Activated CD4-positive, alpha-beta T cell treated with anti-CD3 and anti-CD28 coated beads, Interleukin-2, amount 10 ng/mL, durations not matched to agents 24 days and 14 days (primary cell): ENCODE measurements at places on chromosomes 12 and 14. TPM values are rescaled to one million over a fixed set of nuclear protein-coding genes. Genes with fewer than 3 reads are reported as not detected.
A peak's percentile ranks its signal among the peaks of the same experiment; 100 is the strongest.

- peak; percentile 99 for DNase-seq
- H3K27me3 ChIP-seq: no peaks in the 10 kb centered on the region
- peaks cover 9% of the 10 kb centered on the region for H3K36me3 ChIP-seq
- peak within 1 kb of the TSS; percentile 91 for H3K27ac ChIP-seq
- H3K4me3 ChIP-seq: peak within 1 kb of the TSS; percentile 98
- peaks cover 21% of the 10 kb centered on the region for H3K4me1 ChIP-seq
These were observed at the start of gene ANGEL1 for GRCh38 chr14:76812422-76813383. ANGEL1 (minus strand) TSS chr14:76812882; CDS start chr14:76812827, 55 bp downstream.

DNA sequence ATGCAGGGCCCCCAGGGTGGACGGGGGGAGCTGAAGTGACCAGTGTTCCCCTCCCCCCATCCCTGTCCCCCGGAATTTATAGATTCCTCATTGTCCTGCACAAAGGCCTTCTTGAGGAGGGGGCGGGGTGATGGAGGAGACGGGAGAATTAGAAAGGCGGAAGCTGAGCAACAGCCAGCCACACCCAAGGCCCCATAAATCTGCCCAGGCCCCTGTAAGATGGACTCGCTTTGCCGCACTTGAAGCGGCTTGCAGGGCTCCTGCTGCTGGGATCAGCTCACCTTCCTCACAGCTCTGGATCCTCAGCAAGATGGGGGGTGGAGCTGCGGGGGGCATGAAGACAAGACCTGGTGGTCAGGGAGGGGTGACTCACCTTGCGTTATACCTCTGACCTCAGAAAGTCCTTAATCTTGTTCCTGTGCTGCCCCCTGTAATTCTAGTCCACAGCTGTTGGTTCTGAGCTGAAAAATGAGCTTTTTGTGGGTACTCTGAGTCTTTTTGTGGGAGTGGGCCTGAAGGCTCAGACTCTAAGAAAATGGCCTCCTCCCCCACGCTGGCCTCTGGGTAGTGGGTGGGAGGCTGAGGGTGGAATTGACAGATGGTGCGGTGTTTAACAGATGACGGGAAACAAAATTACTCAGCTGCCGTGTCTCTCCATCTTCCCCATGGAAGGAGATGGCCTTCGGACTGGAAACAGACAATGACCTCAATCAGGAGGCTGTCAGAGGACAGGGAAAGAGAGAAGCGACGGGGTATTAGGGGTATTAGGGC, 15.8 kb upstream of the ANKRD33 start:
- peaks cover 8% of the 10 kb centered on the region for H3K4me1 ChIP-seq
- no peak overlapping the region for H3K27ac ChIP-seq
- H3K4me3 ChIP-seq: no peak overlapping the region
- no peaks in the 10 kb centered on the region for H3K36me3 ChIP-seq
- no peak for DNase-seq

DNA sequence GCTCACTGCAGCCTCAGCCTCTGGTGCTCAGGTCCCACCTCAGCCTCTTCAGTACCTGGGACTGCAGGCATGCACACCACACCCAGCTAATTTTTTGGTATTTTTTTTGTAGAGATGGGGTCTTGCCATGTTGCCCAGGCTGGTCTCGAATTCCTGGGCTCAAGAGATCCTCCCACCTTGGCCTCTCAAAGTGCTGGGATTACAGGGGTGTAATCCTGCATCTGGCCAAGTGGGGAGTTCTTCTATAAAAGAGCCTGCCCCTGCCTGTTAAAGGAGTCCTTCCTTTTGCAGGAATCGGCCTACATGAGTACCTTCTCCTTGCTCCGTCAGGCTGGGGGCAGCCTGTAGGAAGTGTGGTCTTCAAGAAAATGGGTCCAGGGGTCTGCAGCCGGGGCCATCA, 54.1 kb upstream of the RASSF3 start:
- no peak overlapping the region for H3K27ac ChIP-seq
- H3K36me3 ChIP-seq: no peaks in the 10 kb centered on the region
- DNase-seq: no peak
- peaks cover 5% of the 10 kb centered on the region for H3K27me3 ChIP-seq
- H3K4me3 ChIP-seq: no peak overlapping the region
- H3K4me1 ChIP-seq: no peaks in the 10 kb centered on the region

- DNase-seq: no peak
- no peaks in the 10 kb centered on the region for H3K4me1 ChIP-seq
- no peak overlapping the region for H3K27ac ChIP-seq
- no peaks in the 10 kb centered on the region for H3K27me3 ChIP-seq
These were observed 120.5 kb downstream of the TMX1 start for GRCh38 chr14:51360592-51360991.

DNA sequence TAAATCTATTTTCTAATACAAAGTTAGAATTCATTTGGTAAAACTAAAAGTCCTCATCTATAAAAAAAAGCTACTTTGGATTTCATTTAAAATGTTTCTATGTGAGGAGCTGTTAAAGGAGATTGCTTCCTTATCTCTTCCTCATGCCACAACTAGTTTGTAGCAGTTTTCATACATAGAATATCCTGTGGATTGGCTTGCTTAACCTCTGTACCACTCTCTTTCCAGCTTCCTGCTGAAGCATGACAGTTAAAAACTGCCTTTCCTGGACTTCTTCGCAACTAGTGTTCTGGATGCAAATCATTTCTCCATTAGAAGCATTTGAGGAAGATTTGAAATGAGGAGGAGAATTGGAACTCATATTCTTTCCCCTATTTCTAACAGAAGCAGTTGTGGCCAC, 49.6 kb downstream of the ST8SIA1 start:
- no peak for DNase-seq
- peaks cover 14% of the 10 kb centered on the region for H3K4me1 ChIP-seq
- no peak overlapping the region for H3K27ac ChIP-seq

DNA sequence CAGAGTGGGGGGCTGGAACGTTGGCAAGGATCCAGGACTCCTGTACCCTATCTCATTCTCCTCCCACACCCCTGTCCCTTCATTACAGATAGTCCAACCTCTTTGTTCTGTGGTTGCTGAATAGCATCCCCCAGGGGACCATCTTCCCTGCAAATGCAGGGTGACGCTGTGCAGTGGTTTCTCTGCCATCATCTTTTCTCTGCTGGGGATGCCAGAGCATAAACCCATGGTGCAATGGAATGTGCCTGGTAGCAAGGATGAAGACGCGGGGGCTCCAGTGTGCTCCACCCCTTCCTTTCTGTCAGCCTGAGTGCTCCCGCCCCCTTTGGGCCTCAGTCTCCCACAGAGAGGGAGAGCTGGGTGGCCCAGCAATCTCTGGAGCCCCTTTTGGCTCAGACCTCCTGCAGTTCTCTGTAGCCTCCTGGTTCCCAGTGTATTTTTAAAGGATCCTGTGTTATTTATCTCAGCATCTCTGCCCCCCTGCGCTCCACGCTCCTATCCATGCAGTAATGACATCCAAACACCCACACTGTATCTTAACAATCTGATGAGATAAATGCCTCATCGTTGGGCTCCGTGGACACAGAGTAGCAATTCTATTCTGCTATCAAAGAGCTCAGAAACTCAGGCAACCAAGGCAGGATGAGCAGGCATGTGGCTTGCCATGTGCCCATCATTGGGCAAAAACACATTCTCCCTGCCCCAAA, 212.8 kb downstream of the CACNA1C start:
- no peak overlapping the region for H3K4me3 ChIP-seq
- no peaks in the 10 kb centered on the region for H3K27me3 ChIP-seq
- no peaks in the 10 kb centered on the region for H3K36me3 ChIP-seq
- no peak overlapping the region for H3K27ac ChIP-seq
- no peaks in the 10 kb centered on the region for H3K4me1 ChIP-seq
- DNase-seq: no peak

DNA sequence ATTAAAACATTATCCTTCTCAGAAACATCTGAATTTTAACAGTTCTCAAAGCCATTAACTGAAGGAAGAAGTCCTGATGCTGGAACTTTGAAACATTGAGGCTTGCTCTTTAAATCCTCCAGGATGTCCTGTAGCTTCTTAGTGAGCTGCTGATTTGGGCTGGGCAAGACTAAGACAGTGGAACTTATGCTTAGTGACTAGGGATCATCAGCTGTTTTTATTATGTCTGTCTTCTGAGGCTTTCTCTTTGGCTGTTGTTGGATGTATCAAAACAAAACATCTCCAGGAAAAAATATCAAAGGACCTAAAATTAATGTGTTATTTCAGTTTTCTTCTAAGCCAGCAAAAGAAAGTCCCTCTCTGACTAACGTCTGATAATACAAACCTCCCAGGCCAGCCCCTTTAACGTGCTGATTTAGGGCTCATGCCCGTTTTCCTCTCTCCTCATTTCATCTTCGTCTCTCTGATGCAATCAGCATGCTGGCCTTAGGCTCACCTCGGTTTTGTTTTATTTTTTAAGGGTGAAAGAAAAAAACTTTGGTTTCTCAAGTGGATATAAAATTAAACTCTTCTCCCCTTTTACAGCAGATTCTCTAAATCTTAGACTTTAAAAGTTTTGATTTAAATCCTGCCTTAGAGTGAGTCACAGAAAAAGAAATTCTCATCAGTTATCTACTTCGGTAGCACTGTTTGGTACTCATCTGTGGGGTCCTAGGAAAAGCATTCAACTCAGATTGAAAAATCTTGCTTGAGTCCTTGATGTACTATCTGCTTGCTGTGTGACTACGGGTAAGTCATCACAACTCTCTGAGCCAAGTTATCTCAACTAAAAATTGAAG, 106.2 kb upstream of the CCDC91 start:
- peaks cover 11% of the 10 kb centered on the region for H3K27me3 ChIP-seq
- no peak overlapping the region for H3K27ac ChIP-seq
- peaks cover 2% of the 10 kb centered on the region for H3K4me1 ChIP-seq
- DNase-seq: no peak
- H3K36me3 ChIP-seq: no peaks in the 10 kb centered on the region
- H3K4me3 ChIP-seq: no peak overlapping the region

DNA sequence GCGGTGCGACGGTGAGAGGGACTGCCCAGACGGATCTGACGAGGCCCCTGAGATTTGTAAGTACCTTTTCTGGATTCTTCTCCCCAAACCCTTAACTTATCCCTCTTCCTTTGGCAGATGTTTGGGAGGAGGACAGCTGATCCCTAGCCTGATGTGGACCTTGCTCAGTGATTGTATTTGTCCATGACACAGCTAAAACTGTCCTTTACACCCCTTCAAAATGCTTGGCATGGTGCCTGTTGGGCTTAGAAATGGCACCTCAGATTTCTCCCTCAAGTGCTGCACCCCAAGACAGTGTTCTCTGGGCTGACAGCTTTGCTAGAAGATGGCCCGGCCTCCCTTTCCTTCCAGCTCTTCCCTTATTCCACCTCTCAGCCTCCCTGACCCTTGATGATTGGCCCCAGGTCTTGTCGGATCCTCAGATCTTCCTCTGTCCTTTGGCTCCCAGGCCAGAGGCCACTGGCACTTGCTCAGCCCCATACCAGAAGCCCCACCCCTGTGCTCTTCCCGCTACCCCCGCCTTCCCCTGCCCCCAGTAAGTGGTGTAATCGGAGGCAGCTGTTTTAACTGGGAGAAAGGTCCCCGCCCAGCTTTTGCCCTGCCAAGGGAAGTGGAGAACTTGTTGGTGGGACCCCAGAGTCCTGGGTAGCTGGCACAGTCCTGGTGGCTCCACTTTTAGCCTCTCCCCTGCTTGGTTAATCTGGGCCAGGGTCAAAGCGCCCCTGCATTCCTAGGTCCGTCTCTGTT, 8.7 kb downstream of the LRP1-AS start:
- H3K27me3 ChIP-seq: no peaks in the 10 kb centered on the region
- no peak overlapping the region for H3K27ac ChIP-seq
- no peaks in the 10 kb centered on the region for H3K4me1 ChIP-seq
- H3K4me3 ChIP-seq: no peak overlapping the region

Gene FSCB
- not detected in 2 replicates for total RNA-seq

- H3K27me3 ChIP-seq: no peaks in the 10 kb centered on the region
- H3K36me3 ChIP-seq: peaks cover 41% of the 10 kb centered on the region
- DNase-seq: no peak
- no peaks in the 10 kb centered on the region for H3K4me1 ChIP-seq
- no peak overlapping the region for H3K27ac ChIP-seq
These were observed 187.2 kb downstream of the SYNE2 start for GRCh38 chr14:64040044-64040443.

Gene POU6F1
- total RNA-seq: 5.1 and 9.0 TPM in 2 replicates

DNA sequence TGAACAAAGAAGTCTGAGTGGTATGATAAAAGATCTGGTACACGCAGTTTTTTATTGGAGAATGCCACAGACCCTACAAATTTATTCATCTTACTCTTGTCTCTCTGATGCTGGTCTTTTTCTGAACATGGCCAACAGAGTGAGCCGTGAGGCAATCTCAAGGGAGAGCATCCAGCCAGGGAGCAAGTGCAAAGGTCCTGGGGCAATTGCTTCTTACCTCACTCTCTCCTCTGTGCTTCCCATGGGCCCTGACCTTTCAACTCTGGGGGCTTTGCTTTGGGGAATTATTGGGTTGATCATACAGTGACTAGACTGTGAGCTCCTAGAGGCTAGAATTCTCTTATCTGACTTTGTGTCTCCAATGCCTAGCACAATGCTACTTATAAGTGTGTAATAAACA, 171.7 kb downstream of the MYRFL start:
- H3K36me3 ChIP-seq: no peaks in the 10 kb centered on the region
- no peak overlapping the region for H3K27ac ChIP-seq
- peak; percentile 22 for DNase-seq
- no peak overlapping the region for H3K4me3 ChIP-seq
- no peaks in the 10 kb centered on the region for H3K4me1 ChIP-seq
- H3K27me3 ChIP-seq: no peaks in the 10 kb centered on the region

- no peaks in the 10 kb centered on the region for H3K36me3 ChIP-seq
- H3K4me1 ChIP-seq: no peaks in the 10 kb centered on the region
- no peak overlapping the region for H3K4me3 ChIP-seq
- no peak overlapping the region for H3K27ac ChIP-seq
- H3K27me3 ChIP-seq: peaks cover 14% of the 10 kb centered on the region
- no peak for DNase-seq
These were observed 52.4 kb upstream of the OAS1 start for GRCh38 chr12:112854344-112854743.

DNA sequence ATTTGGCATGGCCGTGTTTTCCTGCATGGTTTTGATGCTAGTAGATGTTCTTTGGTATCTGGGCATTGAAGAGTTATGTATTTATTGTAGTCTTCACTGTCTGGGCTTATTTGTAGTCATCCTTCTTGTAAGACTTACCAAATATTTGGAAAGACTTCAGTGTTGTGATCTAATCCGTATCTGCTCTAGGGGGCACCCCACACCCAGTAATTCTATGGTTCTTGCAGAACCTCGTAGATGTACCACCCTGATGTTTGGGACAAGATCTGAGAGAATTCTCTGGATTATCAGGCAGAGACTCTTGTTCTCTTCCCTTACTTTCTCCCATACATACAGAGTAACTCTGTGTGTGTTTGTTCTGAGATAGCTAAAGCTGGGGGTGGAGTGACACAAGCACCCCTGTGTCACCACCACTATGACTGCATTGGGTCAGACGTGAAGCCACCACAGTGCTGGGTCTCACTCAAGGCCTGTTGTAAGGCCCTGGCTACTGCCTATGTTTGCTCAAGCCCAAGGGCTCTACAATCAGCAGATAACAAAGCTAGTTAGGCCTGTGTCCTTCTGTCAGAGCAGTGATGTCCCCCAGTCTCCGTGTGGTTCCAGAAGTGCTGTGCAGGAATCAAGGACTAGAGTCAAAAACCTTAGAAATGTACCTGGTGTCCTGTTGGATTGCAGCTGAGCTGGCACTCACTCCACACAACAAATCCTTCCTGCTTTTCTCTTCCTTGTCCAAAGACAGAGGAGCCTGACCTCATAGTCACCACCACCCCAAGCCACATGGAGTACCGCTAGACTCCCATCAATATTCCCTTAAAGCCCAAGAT, 9.6 kb downstream of the RDH16 start:
- no peaks in the 10 kb centered on the region for H3K36me3 ChIP-seq
- H3K4me3 ChIP-seq: no peak overlapping the region
- H3K27ac ChIP-seq: no peak overlapping the region
- no peaks in the 10 kb centered on the region for H3K4me1 ChIP-seq

GRCh38 chr12:67853204-67853603, 136.0 kb upstream of the IFNG-AS1 start:
- no peaks in the 10 kb centered on the region for H3K4me1 ChIP-seq
- no peaks in the 10 kb centered on the region for H3K36me3 ChIP-seq
- no peak overlapping the region for H3K4me3 ChIP-seq
- H3K27ac ChIP-seq: no peak overlapping the region
- H3K27me3 ChIP-seq: peaks cover 6% of the 10 kb centered on the region

Gene LRIG3
- total RNA-seq: not detected in 2 replicates
